Fibroblast of skin of right quadriceps (primary cell): ENCODE measurements at places on chromosomes 5 and 9.
A peak's percentile ranks its signal among the peaks of the same experiment; 100 is the strongest.

- no peak for DNase-seq
These were observed 142.9 kb downstream of the ARRDC3 start for GRCh38 chr5:91240175-91240574.

DNA sequence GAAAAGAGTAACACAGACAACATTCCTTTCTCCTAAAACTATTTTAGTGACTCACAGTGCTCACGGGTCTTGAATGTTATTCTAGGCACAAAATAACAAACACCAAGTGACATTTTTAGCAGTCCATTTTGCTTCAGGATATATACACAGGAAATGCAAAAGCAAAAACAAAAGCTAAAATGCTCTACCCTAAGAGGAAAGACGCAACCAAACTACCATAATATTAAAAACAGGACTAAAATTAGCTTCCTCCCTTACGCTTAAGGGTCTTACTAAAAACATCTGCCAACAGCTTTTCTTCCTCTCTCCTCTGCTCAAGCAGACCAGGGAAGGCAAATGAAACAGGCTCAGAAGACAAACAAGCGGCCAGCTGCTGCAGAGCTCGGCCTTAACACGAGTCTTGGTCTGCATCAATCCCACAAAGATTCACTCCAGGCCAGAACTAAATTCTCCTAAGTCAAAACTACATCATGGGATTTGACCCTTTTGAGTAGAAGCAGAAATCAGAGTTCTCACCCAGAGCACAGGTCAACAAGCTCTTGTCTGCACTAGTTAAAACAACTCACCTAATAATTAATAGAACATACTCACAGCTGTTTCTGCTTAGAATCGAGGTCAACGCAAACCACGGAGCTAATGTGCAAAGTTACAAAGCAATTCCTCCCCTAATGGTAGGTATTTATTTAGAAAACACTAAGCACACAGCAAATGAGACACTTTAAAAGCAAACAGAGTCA, 62.3 kb downstream of the RAPGEF1 start:
- DNase-seq = peak; percentile 77

DNA sequence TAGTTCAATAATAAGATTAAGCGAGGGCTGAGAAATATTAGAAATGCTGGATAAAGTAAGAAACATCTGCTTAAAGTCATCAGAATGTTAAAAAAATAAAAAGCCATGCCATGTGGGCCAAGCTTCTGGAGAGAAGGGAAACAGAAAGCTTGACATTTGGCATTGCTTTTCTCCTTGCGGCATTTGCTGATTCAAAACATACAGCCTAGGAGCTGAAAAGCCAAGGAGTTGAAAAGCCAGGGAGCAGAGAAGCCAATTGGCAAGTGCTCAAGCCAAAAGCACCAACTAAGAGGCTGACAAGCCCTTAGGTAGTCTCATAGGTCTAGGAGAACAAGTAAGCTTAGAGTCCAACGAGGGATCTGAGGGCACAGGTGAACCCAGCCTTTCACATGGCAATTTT, 754.3 kb downstream of the TLE4 start:
- no peak for DNase-seq

DNA sequence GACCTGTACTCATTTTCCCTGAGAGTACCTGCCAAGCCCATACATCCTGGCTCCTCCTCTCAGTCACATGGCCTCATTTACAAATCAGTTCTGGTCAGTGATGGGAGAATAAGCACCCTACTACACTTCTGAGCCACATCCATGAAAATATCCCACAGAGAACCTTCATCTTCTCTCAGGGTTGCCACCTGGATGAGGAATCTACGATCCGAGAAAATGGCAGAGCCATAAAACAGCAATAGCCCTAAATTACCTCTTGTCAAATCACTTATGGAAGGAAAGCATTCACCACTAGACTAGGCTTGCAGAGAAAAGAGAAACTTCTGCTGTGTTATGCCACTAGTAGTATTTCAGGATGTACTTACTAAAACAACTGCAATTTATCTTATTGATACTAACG, 324.8 kb downstream of the BNC2 start:
- DNase-seq = no peak

DNA sequence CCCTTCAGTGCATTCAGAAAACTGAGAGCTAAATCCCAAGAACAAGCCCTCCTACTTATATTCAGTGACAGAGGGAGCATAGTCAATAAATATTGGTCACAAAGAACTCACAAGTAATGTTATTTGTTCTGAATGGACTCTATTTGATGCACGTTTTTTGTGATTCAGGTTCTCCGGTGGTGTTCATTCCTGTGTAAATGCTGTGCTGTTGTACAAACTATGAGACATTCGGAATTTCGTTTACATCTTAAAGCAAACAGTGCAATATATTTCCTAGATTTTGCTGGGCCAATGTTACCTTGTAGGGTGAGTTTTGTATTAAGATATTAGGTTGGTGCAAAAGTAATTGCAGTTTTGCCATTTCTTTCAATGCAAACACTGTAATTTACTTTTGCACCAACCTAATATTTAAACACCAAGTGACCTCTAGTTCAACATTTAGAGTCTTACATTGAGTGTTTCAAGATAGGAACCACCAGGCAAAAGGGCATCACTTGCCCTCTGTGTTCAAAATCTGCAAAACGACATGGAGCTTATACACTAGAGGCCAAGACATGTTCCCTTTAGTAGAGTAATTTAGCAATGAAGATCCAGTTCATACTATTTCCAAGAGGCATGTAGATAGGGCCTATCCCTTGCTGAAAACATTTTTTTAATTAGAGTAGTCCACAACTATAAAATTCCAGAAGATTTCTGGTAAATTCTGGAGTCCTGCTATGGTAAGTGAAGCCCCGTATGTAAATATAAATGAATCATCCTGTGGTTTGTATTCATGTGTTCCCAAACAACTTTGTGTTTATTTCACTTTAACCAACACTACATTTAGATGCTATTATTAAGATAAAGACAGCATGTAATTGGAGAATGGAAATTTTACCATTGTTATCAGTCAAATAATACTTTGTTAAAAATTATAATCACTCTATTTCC, 444.0 kb upstream of the PTGER4 start:
- no peak for DNase-seq

GRCh38 chr5:16508730-16509531, 43.3 kb upstream of the ZNF622 start:
- no peak for DNase-seq

- DNase-seq = no peak
These were observed 231.6 kb downstream of the GOLPH3 start for GRCh38 chr5:31942546-31942945.

- no peak for DNase-seq
These were observed 361.4 kb upstream of the POU5F2 start for GRCh38 chr5:94102849-94103248.

DNA sequence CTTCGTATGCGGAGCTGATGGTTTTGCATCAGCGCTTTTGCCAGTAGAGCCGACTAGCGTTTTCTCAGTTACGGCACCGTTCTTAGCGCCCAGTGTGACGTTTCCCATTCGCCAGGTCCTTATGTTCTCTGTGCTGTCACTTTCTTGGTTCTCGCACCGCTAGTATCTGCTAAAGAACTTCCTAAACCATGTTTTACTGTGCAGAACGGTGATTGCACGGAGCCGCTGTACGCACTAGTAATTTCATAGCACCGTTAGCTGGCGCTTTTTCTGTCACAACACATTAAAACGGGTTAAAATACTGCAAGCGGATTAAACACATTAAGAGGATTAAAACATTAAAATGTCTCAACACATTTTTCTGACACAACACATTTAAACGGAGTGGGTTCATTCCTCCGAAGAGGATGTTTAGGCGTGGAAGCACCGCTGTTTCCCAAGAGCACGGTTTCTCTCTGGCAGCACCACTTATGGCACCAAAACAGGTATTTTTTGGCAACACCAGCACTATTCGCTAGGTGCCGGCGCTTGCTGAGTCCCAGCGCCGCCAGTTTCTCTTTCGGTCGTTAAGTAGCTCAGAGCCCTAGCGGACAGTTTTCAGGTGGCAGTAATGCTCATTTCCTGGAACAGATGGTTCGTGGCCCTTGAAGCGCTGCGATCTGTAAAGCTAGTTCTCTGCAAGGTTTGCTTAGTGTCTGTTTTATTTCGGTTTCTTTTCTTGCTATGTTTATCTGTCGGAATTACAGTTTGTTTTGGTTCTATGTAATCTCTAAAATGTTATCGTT, 20.3 kb downstream of the ANXA2R start:
- DNase-seq = peak; percentile 86

GRCh38 chr5:122756264-122756911, 18.5 kb upstream of the SNX2 start:
- DNase-seq = peak; percentile 85

- no peak for DNase-seq
These were observed 12.0 kb downstream of the BTNL9 start for GRCh38 chr5:181051841-181052671.

- DNase-seq = no peak
These were observed 144.9 kb downstream of the ALDH1A1 start for GRCh38 chr9:72807765-72808445.

- DNase-seq = peak; percentile 45
These were observed 111.9 kb downstream of the SUSD1 start for GRCh38 chr9:112063151-112063550.

DNA sequence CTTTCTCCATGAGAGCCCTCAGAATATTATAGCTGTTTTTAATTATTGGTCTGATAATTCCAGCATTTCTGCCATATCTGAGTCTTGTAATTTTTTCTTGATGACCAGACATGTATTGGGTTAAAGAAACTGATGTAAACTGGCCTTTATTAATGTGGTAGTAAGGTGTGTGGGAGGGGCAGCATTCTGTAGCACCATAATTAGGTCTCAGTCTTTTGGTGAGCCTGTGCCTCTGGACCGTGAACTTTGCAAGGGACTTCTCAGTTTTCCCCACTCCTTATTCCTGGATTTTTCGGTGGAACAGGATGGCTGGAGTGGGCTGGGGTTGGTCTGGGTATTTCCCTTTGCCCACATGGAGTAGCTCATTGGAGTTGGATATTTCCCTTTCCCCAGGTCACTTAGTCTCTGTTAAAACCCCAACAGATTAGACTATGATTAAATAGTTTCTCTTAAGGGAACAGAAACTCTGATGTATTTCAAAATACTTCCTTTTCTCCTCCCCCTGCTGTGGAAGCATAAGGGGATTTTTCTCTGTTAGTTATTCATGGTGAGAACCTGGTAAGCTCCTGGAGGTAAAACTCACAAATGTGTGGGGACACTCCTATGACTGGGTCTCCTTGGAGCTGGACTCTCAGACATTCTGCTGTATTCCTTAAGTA, 52.4 kb downstream of the FSD1L start:
- DNase-seq = no peak
